Substantia nigra (tissue), 51 donors: ENCODE measurements at places on chromosomes 13 and 19.

- DNase-seq = no peak
Observed at GRCh38 chr19:4098493-4098892, 25.4 kb downstream of the MAP2K2 start.

GRCh38 chr19:5603626-5604025, 18.9 kb downstream of the SAFB2 start:
- no peak for DNase-seq

- DNase-seq = no peak
Observed at GRCh38 chr13:20492641-20493040, 33.0 kb downstream of the CRYL1 start.

DNA sequence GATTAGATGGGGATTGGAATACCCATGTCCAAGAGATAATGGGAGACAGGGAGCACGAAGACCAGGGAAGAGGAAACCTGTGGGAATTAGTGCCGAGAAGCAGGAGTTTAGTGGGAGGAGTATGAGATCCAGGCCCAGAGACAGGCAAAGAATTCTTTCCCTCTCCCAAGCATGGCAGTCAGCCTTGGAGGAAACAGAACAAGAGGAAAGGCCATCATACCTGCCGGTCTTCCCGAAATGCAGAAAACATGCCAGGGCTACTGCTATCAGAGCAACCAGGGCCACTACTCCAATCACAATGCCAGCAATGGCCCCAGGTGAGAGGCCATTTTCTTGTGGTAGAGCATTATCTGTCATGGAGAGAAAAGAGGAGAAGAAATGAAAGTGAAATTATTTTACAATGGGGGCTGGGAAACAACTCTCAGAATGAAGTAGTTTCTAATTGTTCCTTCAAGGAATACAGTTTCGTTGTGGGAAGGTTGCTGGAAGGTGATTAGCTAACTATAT, 16.1 kb downstream of the CEACAM1 start:
- DNase-seq = no peak

DNA sequence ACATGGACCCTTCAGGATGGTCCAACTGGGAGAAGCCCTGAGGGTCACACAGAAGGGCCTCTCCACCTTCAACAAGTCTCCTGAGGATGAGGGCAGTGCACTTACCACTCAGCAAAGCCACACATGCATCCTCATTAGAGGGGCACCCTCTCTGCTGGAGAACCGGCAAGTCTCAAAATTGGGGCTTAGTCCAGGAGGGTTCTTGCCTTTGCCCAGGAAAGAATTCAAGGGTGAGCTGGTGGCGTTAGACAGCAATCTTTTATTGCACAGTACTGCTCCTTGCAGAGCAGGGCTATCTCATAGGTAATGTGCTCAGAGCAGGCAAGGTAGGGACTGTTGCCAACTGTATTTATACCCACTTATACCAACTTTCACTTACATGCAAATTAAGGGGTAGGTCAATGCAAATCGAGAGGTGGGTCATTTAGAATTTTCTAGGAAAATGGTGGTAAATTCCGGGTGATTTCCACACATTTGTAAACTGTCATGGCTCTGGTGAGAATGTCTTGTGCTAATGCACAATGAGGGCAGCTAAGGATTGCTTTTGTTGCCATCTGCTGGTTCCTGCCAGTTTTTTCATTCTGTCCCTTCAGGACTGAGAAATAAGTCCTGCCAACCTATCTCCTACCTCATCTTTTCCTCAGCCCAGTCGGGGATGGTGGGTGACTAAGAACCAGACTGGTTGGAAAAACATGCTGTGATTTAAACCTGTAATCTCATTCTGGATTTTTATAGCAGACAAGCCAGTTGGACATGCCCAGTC, 27.8 kb upstream of the IGSF23 start:
- no peak for DNase-seq

GRCh38 chr19:53870485-53870844, 2.8 kb downstream of the MYADM start:
- DNase-seq = no peak

DNA sequence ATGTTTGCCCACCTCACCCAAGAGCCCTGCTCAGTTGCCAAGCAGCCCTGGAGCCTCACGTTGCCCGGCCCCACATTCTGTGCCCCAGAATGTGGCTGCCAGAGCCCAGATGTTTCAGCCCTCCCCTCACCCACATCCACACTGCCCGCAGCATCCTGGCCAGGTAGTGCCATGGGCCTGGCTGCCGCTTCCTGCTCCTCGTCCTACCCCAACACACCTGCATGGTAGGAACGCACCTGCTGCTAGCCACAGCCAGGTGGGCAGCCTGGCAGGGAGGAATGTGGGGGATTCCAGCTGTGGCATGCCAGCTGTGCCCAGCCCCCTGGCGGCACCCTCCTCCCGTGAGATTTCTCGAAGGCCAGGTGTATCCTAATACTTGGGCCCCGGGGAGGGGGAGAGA, 7.5 kb upstream of the NFIX start:
- DNase-seq = no peak

- no peak for DNase-seq
Observed at GRCh38 chr13:98951266-98951665, 26.6 kb downstream of the DOCK9 start.

DNA sequence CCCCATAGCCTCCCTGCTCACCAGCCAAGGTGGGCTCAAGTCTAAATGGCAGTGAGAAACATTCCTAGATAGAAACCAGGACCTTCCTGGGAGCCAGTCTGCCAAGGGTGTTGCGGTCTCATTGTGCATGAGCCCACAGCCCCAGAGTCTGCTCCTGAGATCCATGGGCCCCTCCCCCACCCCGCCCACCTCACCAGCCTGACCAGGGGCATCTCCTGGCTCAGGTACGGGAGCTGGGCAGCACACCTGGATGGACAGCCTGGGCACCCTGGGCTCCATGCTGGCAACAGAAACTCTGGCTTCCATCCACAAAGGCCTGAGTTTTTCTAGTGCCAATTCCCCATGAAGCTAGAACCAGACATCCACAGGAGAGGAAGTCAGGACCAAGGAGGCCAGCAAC, 65.6 kb downstream of the RAB20 start:
- no peak for DNase-seq

GRCh38 chr19:16380943-16381755, 56.5 kb downstream of the KLF2 start:
- no peak for DNase-seq

- no peak for DNase-seq
Observed at GRCh38 chr19:46580247-46580646, 20.9 kb upstream of the CALM3 start.

GRCh38 chr19:50790922-50791467, 780 bp downstream of the ACP4 start:
- DNase-seq = no peak

DNA sequence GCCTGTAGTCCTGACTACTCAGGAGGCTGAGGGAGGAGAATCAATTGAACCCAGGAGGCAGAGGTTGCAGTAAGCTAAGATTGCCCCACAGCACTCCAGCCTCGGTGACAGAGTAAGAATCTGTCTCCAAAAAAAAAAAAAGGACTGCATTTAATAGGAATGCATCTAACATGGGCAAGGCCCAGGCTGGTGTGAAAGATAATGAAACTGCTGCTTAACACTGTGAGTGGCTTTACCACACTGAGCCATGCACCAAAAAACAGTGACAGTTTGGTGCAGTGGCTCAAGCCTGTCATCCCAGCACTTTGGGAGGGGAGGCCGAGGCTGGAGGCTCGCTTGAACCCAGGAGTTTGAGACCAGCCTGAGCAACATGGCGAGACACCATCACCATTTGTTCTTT, 8.6 kb downstream of the GTF2F1 start:
- DNase-seq = no peak

DNA sequence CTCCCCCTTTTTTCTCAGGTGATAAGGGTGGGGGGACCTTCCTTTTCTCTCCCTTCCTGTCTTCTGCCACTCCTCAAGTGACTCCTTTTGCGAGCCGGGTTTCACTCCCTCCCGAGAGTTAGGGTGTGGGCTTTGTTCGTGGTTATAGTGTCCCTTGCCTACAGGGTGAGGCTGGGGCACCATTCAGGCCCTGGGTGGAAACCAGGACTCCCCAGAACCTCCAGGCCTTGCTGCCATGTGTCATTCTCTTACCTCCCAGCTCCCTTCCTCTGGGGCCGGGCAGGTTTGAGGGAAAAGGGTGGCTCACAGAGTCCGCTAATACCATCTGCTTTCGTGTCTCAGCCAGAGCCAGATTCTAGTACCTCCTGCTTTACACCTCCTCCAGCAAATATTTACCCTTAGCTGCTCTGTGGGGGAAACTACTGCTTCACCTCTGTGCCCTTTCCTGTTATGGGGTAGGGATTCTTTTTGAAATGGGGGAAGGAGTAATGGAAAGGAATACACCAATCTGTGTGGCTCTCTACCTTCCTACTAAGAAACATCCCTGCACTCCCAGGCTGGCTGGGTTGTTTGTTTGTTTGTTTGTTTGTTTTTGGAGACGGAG, 2.8 kb downstream of the ACTN4 start:
- DNase-seq = no peak

DNA sequence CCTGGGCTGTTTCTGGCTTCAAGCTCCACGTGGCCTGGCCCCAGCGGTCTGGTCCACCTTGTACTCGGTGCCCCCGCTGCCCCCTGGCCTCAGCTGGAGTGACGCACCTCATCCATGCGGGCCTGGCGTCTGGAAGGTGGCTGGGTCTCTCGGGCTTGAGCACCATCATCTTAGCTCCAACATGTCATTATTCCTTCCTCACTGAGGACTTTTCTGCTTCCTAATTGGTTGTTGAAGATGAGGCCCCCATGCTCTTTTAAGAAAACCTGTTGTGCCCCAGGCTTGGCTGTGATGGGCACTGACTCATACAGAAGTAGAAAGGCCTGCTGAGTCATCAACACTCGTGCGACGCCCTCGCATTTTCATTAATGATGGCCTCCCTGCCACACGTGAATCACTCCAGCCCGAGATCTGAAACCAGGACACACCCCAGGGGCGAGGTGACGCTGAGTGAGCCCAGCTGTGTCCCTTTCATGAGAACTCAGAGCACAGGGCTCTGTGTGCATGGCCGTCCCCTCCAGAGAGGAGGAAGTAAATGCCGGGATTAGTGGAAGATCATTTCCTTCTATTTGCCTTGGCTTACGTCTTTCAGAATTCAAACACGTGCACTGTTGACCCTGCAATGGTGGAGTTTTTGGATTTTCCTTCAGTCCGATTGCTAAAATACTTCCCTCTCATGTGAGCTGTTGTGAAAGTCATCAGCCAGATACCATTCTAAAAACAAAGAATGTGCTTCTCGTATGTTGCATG, 14.0 kb upstream of the GJA3 start:
- DNase-seq = no peak

- no peak for DNase-seq
Observed at GRCh38 chr13:110209950-110210603, 96.9 kb downstream of the COL4A1 start.

GRCh38 chr13:108306860-108307259, 37.3 kb downstream of the TNFSF13B start:
- no peak for DNase-seq

DNA sequence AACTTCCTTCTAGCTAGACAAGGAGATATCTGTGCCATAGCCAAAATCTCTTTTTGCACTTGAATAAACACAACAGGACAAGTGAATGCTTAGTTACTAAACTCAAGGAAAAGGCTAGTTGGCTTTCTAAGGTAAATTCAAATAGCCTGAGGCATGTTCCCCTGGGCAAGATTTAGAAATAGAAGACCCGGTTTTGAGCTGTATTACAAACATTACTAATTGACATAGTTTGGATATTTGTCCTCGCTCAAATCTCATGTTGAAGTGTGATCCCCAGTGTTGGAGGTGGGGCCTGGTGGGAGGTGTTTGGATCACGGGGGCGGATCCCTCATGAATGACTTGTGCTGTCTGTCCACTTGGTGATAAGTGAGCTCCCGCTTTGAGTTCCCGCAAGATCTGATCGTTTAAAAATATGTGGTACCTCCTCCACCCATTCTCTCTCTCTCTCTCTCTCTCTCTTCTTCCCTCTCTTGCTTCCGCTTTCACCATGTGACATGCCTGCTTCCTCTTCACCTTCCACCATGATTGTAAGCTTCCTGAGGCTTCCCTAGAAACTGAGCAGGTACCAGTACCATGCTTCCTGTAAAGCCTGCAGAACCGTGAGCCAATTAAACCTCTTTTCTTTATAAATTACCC, 3.9 kb upstream of the KBTBD6 start:
- no peak for DNase-seq

DNA sequence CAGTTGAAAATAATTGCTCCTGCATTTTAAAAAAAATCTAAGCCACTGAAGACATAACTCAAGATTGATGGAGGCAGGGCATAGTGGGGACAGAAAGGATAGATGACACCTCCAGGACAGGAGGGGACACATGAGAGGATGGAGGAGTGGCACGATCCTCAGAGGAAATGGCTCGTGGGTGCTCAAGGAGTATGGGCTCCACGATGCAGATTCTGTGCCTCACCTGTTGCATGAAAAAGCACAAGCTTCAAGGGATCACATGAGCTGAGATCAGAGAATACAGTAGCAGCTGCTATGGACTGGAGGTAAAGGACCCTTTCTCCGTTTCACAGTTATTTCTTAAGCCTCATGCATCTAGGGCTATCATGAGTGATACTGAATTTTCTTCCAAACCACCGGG, 69.7 kb upstream of the KL start:
- no peak for DNase-seq

- DNase-seq = no peak
Observed at GRCh38 chr13:79062291-79062690, 343.8 kb downstream of the RBM26 start.

GRCh38 chr13:65868099-65868498, 1362.0 kb downstream of the PCDH9 start:
- no peak for DNase-seq

DNA sequence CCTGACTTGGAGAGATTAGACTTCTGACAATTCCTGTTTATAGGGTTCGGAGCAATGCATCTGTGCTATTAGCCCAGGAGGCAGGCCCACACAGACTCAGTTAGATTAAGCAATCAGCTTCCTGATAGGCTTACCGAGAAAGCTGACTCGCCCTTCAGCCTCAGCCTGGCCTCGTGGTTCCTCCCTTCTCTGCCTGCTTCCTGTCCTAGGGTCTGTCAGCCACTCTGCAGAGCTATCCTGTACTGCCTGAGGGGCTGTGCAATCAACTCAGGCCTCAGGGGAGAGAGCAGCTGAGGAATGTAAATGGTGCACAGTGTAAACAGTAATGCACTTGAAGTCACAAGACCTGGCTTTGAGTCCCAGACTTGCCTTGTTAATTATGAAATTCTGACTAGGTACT, 30.7 kb downstream of the HTR2A start:
- DNase-seq = no peak

- no peak for DNase-seq
Observed at GRCh38 chr19:51319649-51320279, 8.3 kb downstream of the IGLON5 start.

GRCh38 chr13:28505543-28506135, 10.7 kb upstream of the FLT1 start:
- DNase-seq = no peak

DNA sequence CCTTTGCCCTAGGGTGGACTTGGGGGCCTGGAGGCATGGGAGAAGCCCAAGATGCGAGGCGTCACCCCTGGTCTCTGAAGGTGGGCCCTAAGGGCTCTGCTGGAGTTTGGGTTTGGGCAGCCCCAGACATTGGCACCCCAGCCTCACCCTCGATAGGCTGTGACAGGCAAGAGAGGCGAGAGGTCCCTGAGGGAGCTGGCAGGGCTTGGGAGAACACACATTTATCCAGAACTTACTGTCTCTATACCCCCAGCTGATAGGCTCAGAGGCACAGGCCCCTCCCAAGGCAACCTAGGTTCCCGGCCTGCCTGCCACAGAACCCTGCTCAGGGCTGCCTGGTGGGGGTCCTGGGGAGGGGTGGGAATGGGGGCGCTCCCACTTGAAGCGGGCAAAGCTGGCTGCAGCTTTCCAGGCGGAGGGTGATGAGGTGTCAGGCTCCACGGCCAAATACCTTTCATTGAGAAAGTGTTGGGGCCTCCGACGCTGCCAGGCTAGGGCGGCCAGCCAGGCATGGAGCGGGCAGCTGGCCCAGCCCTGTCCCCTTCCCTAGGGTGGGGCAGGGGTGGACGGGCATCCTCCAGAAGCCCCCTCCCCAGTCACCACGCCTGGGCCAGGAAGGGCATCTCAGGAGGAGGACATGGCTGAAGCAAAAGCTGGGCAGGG, 9.7 kb downstream of the CILP2 start:
- no peak for DNase-seq
